Mesendoderm (in vitro differentiated cells): ENCODE measurements at places on chromosomes 1 and 21.

DNA sequence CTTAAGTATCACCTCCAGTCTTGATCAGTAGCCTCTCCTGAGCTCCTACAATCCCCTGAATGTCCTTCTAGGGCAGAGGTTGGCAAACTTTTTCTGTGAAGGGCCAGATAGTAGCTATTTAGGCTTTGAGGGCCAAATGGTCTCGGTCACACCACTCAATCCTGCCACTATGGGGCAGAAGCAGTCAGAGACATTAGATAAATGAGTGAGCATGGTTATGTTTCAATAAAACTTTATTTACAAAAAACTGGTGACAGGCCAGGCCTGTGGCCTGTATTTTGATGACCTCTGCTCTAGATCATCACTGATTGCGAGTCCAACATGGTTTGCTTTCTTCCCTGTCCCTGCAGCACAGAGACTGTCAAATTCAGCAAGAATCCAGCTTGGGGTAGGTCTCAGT is 36.3 kb downstream of the LRP8 start:
- peak; percentile 66 for DNase-seq

- peak; percentile 88 for DNase-seq
Observed at GRCh38 chr1:116667575-116668105, at the start of gene IGSF3. TSS of gene IGSF3 (minus strand) at chr1:116667733. CDS start at chr1:116666326, 1,407 bp downstream.

- DNase-seq = no peak
Observed at GRCh38 chr1:199081739-199082138, 442.9 kb downstream of the PTPRC start.

DNA sequence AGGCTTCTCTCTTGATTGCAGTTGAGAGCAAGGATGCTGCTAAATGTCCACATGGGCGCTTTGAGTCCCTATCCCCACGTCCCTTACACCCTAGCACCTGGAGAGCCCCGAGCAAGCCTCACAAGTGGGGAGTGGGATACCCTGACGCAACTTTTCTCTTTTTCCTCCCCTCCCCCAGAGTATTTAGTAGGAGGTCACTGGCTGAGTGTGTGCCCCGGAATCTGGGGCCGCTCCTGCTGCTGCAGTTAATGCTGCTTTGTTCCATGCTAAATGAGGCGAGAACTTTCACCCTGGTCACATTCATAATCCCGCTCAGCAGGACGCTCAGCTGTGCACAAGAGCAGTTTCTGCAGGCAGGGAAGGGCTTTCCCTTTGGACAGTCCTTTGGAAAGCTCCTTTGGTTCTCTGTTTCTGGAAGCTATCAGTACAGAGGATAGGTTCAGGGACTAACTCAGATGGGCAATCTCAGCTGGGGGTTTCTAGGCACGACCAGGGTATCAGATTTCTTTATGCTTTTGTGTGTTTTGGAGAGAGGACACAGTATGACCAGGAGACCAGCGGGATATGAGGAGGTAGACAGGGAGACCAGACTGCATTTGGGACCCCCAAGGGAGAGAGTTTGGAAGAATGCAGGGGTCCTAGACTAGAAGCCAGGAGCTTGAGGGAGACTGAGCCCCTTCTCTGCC is 75.9 kb downstream of the NOS1AP start:
- peak; percentile 83 for DNase-seq
